ENCODE measurements at places on chromosomes 5 and 9.

- no peak for DNase-seq
These were observed 71.9 kb downstream of the RALGPS1 start for GRCh38 chr9:126986506-126986951.

DNA sequence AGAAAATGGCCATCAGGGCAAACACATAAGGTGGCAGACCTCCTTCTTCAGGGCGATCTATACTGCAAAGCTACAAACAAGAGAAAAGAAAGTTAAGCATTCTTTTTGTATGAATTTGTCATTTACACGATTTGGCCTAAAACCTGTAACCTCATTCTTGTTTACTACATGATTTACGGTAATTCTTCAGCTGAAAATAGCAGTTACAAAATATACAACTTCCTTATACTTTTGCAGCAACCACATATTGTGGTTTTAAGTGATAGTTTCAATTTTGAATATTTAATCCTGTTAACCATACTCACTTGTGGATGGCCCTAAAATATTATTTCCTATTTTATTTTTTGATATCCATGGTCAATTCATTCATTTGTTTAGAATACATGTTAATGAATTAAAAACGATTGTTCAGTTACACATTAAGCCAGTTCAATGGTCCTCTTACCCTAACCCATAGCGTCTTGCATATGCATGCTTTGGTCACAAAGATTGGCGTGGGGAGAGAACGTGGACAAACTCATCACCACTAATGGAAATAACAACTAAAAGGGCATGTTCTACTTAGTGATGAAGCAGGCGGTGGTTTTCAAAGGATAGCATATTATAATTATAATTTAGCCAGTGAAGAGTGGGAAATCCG lies 16.6 kb downstream of the TUT7 start:
- DNase-seq: no peak

DNA sequence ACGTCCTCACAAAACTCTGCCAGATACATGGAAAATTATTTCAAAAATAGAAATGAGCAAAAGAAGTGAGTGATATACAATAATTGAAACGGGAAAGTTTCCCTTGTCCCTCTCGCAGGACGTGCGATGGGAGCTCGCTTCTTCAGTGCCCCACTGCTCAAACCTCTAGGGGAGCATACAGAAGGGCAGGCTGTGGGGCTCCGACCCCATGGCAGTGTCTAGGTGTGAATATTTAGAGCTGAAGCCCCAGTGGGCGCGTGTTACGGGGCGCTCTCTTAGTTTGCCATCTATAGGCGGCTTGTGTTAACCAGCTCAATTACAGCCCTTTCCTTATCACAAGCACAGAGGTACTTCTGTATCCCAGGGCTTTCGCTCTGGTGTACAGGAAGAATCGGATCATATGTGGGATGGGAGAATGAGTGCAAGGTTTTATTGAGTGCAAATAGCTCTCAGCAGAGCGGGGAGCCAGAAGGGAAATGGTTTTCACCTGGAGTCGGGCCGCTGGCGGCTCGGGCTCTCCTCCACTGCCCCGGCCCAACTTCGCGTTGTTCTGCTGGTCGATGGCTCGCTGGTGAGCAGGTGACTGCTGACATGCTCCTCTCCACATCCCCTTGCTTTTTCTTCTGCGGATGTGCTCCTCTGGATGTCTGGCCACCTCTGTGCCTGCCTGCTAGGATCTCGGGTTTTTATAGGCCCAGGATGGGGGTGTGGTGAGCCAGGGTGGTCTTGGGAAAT lies 334.0 kb upstream of the PTPRD start:
- no peak for DNase-seq

- DNase-seq: no peak
These were observed 328.6 kb downstream of the KDM4C start for GRCh38 chr9:7086389-7086788.

DNA sequence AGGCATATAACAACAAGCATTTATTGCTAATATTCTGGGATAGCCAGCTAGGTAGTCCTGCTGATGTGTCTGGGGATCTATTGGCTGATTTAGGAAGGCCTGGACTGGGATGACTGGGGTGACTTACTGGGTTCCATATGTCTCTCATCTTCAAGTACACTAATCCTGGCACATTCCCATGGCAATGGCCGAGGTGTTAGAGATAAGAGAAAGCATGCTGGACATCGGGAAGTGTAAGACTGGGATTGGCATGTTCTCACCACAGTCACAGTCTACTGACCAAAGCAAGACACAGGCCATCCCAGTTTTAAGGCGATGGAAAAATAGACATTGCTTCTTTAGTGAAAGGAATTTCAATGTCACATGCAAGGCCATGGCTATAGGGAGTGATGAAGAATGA lies 29.7 kb downstream of the F2R start:
- DNase-seq: no peak

DNA sequence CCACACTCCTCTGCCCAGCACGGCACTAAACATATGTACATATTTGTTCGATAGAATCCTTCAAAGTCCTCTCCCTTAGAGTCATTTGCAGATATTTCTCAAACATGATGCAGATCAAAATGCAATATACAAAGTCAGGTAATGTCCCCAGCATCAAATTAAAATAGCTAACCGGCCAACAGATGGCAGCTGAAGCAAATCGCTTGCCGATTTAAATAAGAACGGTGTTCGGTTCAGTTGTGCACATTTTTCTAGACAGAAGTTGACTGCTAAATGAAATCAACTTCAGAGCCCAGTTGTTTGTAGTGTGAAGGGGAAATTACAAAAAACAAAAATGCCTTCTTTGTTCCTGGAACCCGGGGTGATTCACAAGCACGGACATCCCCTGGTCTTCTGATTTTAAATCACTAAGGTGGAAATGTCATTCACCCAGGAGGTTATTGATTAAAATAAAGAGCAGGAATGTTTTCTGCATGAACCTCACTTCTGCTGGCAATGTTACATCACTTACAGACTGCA lies 219.2 kb downstream of the EBF1 start:
- no peak for DNase-seq

DNA sequence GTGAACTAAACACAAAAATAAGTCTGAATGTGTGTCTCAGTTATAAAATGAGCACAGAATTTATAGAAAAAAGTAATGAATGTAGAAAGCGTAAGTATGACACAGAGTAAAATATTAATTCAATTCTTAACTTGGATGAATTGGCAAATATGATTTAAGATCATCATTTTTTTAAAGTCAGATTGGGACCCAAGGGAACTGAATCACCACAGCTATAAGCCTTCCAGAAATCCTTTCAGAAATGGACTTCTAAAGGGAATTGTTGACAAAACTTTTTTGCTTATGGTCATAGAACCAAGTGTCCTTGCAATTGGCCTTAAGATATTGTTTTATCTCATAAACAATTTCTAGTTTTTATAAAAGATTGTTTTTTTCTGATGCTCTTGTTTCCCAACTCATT lies 495.1 kb upstream of the DAB2 start:
- DNase-seq: no peak

DNA sequence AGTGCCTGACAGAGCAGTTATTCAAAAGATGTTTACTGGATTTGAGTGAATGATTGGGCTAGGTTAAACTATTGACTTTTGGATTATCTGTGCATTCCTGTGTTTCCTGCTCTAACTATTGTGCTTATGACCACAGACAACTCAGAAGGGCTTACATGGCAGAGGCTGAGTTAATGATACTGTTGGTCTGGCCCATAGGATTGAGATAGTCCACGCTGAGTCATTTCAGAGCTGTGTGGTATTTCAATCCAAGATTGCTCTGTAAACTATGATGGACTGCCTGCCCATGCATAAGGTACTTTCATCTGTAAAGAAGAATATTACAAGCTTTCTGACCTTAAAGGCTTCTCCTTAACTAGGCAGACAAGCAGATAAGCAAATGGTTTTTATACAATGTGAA lies 49.1 kb upstream of the SLIT3 start:
- DNase-seq: no peak

GRCh38 chr5:107809201-107810034 lies 138.7 kb upstream of the EFNA5 start:
- DNase-seq: no peak

DNA sequence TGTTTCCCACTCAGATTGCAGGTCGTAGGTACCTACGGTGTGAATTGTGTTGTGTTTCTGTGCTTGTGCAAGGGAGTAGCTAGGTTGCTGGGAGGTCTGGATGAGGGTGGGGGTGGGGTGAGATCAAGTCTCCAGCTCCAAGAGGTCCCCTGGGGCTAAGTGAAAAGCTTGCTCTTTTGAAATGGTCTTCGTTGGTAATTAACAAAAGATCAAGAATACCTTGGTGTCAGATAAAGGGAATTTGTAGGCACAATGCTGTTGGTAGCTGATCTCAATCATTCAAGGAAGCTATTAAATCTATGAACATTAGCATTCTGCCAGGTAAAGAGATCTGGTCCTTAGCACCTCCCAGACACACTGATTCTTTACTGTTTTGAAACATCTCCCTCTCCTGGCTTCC lies 928 bp upstream of the PCDHGC4 start:
- DNase-seq: no peak

GRCh38 chr5:72494623-72495124 lies 12.5 kb downstream of the ZNF366 start:
- no peak for DNase-seq

GRCh38 chr9:8871396-8871795 lies 1071.8 kb upstream of the DMAC1 start:
- no peak for DNase-seq

DNA sequence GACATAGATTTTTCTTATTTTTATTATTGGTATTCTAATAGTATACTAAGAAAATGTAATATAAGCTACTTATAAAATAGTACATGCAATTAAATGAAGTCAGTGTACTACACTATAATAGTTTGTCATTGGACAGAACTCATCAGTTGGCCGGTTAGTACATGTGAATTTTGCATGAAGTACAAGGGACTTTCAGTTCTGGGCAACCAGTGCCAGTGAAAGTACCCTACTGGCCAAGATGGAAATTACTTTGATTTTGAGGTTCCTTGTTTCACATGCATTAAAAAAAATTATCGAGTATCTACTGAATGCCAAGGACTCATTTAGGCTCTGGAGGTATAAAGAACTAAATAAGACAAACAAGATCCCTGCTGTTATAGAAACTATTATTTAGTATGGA lies 213.4 kb upstream of the ELL2 start:
- no peak for DNase-seq

- DNase-seq: no peak
These were observed 88.6 kb upstream of the AGXT2 start for GRCh38 chr5:35136386-35136785.

GRCh38 chr5:18850216-18850615 lies 1137.8 kb downstream of the CDH18 start:
- no peak for DNase-seq

DNA sequence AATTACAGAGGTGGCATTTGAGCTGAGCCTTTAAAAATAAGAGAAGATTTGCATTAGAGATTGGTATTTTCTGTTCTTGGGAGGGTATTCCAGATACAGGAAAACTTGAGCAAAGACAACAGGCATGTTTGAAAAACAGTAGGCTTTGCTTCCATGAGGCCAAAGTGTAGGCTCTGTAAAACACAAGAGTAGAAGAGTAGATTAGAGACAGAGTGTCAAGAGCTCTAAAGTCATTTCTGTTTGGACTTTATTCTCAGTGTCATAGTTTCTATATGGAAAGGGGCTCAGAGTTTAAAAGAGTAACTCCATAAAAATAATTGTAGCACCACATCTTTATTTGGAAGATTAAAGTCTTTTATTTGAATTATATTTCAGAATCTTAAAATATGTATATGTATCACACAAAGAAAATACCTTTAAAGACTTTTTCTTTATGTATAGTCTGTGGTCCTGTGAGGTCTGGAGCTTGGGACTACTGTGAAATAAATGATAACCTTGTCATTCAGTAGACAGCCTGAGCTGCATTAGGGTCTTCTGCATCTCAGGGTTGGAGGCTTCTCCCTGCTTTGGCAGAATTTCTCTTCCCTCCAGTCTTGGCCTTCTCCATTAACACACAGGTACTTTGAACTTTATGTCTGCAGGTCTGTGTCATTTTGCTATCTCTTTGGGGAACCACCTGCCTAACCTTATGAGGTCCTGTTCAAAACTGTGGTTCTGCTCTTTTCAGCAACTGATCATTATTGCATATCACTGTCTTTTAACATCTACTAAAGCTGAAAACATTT lies 73.6 kb downstream of the ZSWIM6 start:
- DNase-seq: no peak

- peak; percentile 4 for DNase-seq
These were observed 294.7 kb downstream of the ZSWIM6 start for GRCh38 chr5:61626639-61627282.

DNA sequence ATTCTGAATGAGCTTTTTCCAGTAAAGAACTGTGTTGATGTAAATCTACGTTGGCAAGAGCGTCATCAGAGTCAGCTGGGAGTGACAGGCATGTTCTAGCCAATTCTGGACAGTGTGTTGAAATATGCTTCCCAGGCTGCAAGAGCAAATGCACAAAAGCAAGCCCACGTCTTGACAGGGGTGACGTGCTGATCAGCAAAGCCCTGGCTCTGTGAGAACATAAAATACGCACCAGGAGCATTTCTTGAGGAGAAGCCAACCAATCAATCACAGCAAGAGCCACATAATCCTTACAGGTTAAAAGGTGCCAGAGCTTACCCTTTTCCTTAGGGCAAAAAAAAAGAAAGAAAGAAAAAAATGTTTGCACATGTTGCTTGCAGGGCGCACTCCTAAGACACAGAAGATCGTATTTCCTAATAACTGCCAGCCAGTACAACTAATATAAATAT lies 148.1 kb downstream of the PDE4D start:
- no peak for DNase-seq

- DNase-seq: peak; percentile 32
These were observed 2.4 kb downstream of the ATG12 start for GRCh38 chr5:115838885-115839518.

GRCh38 chr9:122562134-122562760 lies 9.3 kb downstream of the OR1N2 start:
- no peak for DNase-seq

DNA sequence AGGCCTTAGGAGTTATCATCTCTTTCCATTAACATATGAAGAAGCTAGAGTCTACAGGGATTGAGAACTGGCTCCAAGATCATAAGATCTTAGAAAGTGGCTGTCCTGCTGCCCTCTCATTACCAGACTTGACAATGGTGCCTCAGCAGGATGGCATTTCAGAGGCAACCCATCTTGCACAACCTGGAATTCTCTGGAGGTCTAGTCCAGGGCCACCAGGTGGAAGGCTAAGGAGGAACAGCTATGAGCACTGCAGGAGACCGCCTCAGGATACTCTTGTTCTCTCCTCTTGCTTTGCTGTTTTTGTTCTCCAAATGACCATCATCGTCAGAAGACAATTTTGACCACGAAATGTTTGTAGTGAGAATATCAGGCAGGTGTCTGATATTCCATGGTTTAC lies 322.6 kb downstream of the FBXL17 start:
- no peak for DNase-seq

GRCh38 chr9:117407436-117408022 lies 7.3 kb downstream of the ASTN2 start:
- DNase-seq: no peak

GRCh38 chr9:76592091-76592973 lies 133.3 kb downstream of the GCNT1 start:
- DNase-seq: no peak
